ENCODE measurements at places on chromosomes 3 and 15.

DNA sequence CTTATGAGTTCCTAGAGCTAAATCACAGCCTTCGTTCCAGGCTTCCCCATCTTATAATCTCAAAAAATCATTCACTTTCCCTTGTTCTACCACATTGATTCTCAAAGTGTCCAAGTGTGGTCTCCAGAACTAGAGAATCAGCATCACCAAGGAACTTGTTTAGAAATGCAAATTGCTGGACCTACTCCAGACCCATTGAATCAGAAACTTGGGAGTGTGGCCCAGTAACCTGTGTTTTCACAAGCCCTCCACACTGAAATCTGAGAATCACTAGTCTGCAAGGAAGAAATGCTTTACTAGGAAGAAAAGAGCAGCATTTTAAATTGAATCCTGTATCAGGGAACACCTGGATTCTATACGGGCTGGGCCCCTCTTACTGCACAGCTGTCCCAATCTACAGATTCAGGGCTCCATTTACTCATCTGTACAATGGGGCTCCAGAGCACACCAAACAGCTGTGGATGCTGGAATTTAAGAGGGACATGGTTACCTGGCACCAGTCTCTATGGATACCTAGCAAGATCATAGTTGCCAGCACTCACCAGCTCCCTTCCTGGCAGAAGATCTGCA, 3.9 kb downstream of the MEGF11 start:
- DNase-seq, result no peak

DNA sequence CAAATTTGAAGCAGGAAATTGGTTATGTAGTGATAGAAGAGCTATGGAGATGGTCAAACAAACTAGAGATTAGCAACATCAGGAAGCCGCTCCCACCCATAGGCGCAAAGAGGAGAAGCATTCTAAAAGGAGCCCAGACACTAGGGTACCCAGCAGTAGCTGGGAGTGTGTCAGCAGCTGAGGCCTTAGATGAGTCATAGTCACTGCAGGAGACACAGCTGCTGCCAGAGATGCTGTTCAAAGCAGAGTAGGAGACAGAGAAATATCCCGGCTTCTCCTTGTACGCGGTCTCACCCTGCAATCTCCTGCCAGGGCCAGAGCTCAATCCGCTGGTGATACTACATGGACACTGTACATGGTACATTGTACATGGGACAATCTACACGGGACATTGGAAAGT, 61.9 kb downstream of the VGLL3 start:
- no peak for DNase-seq

DNA sequence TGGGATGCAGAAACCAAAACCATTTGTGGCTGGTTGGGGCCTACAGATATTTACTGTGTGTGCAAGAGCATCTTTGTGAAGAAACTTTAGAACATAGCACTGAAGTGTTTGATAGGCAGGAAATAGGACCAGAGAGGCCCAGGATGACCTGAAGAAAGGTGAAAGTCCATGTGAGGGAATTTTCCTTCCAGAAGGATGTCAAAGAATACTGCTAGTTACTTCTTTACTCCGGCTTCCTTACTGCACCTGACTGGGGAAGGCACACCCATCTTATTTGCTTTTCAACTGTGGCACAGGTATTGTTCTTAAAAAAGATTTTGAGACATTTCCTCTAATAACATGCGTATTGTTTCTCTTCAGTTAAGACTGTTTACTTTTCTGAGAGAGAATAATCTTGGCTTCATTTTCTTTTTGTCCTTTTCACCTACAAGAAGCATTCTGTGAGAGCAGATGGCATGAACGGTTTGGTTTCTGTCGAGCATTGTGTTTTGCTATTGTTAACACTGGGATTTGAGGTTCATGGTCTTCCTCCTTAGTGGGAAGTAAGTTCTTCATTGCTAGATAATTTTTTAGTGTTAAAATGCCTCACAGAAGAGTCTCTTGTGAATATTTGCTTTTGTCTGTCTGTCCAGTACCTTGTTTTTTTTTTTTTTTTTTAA, 71.5 kb downstream of the SLCO3A1 start:
- DNase-seq, result no peak

DNA sequence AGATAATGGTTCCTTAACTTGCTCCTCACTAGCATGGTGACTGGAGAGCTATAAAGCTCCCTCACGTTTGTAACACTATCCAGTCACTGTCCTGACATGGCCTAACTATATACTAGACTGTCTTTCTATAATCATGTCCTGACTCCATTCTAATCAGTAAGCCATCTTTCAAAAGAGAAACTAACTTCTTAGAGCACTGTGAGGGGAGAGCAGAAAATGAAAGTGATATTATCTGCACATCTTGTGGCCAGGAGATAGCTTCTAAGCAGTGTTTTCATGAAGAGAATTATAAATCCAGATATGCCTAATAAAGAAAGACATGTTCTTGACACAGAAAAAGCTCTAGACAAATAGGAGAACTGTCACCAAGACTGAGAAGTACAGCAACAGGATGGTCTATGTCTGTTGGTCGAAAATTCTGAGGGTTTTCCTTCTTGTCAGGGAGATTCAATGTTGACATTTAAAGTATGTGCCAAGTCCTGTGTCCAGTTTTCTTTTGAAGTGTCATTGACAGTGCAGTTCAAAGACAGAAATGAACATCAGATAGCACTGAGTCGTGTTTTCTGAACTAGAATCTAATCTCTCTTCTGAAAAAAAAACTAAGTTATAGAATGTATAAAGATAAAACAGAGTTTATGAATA, 230.6 kb upstream of the PEX5L start:
- DNase-seq, result no peak

GRCh38 chr3:140627756-140628155, 50.1 kb upstream of the TRIM42 start:
- DNase-seq, result no peak

- DNase-seq, result no peak
Measured at GRCh38 chr15:63473007-63473748, 31.2 kb upstream of the USP3 start.

DNA sequence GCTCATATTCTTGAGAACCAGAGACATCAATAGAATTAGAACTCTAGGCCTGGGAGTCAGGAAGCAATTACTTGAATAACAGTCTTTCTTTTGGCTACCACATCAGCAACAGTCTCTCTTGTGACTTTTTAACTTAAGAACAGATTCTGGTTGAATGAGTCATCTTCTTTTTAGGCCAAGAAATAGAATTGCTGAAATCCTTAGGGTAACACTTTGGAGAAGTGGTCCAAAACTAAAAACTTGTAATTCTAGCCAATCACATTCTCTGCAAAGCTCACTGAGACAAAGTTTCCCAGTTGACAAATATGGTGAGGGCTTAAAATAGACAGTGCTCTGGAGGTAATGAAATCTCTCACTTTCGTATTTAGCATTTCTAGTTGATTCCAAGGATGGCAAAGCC, 238.0 kb downstream of the SHOX2 start:
- no peak for DNase-seq

GRCh38 chr3:151859905-151860304, 13.5 kb upstream of the SUCNR1 start:
- DNase-seq, result no peak

DNA sequence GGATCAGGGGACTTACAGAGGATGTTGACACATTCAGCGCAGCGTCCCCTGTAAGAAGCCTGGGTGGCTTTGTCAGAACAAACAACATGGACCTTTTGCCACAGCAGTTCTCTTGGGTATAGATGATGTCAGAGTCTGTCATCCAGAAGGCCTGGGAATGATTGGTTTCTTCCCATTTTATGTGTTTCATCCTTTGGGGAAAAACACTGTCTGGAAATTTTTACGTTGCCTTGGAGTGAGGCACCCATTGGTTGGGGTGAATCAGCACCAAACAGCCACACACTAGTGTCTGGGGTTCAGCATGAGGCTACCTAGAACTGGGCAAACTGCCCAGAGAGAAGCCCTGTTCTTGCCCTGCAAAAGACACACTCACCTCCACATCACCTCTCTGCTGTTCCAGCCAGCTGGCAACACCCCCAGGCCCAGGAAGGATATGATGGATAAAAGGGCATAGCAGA, 123.0 kb downstream of the FAM43A start:
- DNase-seq, result no peak

- DNase-seq, result no peak
Measured at GRCh38 chr3:128508852-128509251, 15.9 kb upstream of the GATA2 start.

- DNase-seq, result no peak
Measured at GRCh38 chr3:124063197-124063909, 71.4 kb upstream of the ROPN1 start.

- DNase-seq, result no peak
Measured at GRCh38 chr3:136152963-136153362, 43.2 kb downstream of the MSL2 start.

GRCh38 chr15:29089731-29090616, 179.6 kb downstream of the NSMCE3 start:
- DNase-seq, result no peak

DNA sequence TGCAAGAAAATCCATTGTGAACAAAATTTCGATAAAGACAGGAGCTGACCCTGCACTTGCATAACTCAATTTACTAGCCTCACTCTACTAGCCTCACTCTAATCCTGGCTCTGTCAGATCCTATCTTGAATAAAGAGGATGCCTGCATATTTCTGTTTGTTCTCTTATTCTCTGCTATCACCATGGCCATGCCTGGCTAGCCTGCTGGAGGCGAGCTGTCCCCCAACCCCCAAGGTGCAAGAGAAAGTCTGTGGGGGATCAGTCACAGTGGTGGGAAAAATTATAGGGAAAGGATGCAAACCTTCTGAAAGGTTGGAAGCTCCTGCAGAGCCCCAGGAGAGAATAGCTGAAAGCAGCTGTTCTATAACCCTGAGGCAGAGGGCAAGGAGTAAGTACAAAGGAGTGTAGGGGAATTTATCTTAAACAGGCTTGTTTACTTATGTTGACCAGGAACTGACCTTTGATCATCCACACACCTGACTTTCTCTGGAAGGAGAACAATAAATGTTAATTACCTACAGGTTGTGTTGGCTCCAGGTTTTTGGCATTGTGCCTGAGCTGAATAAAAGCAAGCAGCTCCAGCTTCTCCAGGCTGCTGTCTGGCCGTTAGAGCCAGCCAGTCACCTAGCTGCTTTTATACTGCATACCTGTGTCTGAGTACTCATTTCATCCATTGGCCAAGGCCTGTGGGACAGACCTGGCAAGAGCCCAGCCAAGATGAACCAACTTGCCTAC, 137.7 kb upstream of the RASGRP1 start:
- DNase-seq, result no peak

DNA sequence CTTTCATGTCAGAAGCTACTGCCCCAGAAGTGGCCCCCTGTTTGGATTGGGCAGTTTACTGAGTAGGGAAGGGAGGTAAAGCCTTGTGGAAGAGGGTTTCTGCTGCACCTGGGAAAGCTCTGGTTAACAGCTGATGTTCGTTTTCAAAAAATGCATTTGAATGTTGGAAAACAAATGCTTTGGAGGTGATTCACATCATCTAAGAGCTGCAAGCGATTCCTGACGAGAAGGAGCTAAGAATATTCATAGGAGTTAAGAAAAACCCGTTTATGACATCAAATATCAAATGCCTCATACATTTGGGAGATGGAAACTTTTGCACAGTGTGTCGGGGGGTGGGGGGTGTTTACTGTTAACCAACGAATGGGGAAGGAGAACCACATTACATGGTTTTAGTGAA, 183.8 kb upstream of the NR2F2 start:
- no peak for DNase-seq

DNA sequence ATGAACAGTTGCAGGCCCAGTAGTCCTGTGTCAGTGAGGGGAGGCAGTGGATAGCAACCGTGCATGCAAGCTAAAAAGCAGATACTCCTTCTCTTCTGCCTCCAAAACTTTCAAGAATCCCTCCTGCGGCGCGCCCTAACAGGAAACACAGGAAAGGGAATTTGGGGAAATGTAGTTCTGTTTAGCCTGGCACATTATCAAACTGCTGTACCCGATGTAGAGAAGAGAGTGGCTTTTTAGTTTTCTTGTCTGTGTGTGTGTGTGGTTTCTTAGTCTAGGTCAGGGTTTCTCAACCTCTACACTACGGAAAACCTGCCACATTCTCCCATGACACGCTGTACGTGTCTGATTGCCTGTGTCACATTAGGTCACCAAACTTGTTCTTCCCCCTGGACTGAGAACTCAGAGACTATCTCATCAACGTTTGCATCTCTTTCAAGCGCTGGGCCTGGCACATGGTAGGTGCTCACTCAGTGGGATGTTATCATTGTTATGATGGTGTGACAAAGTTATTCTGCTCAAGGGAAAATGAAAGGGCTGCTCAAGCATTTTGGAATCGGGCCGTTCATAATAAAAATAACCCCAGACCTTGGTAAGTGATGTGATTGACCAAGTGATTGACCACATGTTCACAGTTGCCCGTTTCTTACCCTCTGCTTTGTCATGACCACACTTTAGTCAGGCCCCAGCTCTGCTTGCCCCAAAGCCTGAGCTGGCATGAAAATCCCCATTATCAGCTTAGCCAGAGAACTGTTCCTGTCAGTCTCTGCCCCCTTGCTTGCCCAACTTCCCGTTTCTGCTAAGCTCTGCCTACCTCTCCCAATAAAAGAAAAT, 33.2 kb downstream of the TM4SF4 start:
- DNase-seq, result no peak

DNA sequence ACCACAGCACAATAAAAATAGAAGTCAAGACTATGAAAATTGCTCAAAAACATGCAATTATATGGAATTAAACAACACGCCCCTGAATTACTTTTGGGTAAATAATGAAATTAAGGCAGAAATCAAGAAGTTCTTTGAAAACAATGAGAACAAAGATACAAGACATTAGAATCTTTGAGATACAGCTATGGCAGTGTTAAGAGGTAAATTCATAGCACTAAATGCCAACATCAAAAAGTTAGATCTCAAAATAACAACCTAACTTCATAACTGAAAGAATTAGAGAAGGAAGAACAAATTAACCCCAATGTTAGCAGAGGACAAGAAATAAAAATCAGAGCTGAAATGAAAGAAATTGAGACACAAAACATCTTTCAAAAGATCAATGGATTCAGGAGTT, 86.6 kb upstream of the UBP1 start:
- no peak for DNase-seq

GRCh38 chr3:183378008-183378407, 50.4 kb downstream of the MCF2L2 start:
- DNase-seq, result no peak

GRCh38 chr3:43215663-43216275, 70.6 kb upstream of the SNRK start:
- DNase-seq, result no peak

- DNase-seq, result peak; percentile 54
Measured at GRCh38 chr3:141412087-141412935, 44.0 kb downstream of the ZBTB38 start.

GRCh38 chr3:5948084-5948483, 760.6 kb downstream of the EDEM1 start:
- DNase-seq, result no peak

GRCh38 chr3:4736284-4736861, 242.9 kb upstream of the BHLHE40 start:
- DNase-seq, result no peak

DNA sequence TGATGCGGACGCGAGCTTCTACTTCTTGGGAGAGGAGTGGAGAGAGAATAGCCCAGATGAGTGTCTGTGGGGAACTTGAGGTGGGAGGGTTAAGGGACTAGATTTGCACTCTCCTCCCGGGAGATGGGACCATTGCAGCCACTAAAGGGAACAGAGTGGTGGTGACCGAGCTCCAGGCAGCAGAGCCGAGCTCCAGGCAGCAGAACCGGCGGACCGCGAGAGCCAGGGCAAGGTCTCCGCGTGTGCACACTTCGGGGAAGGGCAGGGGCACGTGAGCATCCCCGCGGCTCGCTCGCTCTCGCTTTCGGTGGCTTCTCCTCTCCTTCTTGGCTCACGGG, 1.1 kb downstream of the IGDCC3 start:
- peak; percentile 29 for DNase-seq

- no peak for DNase-seq
Measured at GRCh38 chr3:186004209-186004608, 66.4 kb upstream of the TRA2B start.

GRCh38 chr3:129320825-129321487, 42.3 kb downstream of the HMCES start:
- no peak for DNase-seq

- DNase-seq, result no peak
Measured at GRCh38 chr15:61151791-61152190, 77.3 kb downstream of the RORA start.

All from stimulated activated CD4-positive, alpha-beta T cell treated with anti-CD3 and anti-CD28 coated beads, Interleukin-2, amount 100 ng/mL, for 24 hours (primary cell).